DMS53 (cell line): ENCODE measurements at places on chromosomes 7 and 10.

DNA sequence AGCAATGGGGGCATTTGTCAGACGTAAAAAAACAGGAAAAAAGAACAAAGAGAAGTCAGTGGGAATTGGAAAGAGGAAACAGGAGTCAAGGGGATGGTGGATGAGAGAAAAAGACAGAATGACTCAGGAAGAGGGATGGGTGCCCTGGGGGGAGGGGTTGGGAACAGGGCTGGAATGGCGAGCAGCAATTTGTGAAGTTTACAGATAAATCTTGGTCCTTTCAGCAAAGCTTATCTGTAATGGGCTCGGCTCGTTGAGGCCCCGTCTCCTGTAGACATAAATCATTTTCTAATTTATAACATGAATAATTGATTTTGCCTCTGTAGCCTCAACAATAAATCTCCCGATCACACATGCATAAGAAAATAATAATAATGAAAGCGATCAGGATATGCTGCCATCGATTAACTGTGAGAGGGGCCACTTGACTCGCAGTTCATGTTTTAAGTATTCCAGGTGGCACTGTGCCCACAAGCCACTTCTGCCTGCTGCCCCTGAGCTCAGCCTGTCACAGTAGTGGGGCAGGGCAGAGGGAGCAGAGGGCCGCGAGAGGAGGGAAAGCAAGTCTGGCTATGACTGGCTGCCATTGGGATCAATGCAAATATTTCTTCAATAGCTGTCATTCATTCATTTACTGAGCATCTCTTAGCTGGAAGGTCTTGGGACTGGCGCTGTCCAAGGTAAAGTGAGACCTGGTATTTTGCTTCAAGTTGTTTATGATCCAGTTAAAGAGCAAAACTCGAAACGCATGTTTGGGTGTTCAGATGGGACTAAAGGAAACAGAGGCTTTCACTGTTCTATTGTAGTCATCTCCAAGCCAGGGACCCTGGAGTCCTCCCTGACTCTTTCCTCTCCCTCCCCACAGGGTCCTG lies 47.4 kb upstream of the R3HCC1L start:
- DNase-seq: no peak

DNA sequence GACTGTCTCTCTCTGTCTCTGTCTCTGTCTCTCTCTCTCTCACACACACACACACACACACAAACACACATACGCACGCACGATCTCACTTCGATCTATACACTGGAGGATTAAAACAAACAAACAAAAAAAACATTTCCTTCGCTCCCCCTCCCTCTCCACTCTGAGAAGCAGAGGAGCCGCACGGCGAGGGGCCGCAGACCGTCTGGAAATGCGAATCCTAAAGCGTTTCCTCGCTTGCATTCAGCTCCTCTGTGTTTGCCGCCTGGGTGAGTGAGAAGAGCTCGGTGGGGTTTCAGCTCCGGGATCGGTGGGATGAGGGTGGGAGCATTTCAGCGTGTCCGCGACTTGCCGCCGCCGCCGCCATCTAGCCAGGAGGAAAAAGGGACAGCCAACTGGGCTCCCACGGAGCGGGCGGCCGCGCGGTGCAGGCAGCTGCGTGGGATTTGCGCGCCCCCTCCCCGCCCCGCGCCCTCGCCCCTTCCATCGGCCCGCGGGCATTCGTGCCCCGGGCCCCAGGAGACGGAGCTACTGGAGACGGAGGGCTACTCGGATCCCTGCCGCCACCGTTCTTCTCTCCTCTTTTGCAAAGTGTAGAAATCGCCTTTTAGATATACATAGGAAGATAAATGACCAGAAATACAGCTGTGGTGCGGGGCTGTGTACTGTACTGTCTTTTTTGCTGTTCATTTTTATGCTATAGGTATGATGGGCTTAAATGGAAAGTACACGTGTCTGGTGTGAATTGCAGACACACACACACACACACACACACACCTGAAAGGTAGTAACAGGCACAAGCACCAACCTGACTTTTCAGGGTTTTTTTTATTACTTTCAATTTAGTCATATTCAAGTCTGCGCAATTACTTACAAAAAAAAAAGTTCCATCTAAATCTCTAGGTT lies 581 bp downstream of the PTPRZ1 start:
- peak; percentile 74 for DNase-seq

DNA sequence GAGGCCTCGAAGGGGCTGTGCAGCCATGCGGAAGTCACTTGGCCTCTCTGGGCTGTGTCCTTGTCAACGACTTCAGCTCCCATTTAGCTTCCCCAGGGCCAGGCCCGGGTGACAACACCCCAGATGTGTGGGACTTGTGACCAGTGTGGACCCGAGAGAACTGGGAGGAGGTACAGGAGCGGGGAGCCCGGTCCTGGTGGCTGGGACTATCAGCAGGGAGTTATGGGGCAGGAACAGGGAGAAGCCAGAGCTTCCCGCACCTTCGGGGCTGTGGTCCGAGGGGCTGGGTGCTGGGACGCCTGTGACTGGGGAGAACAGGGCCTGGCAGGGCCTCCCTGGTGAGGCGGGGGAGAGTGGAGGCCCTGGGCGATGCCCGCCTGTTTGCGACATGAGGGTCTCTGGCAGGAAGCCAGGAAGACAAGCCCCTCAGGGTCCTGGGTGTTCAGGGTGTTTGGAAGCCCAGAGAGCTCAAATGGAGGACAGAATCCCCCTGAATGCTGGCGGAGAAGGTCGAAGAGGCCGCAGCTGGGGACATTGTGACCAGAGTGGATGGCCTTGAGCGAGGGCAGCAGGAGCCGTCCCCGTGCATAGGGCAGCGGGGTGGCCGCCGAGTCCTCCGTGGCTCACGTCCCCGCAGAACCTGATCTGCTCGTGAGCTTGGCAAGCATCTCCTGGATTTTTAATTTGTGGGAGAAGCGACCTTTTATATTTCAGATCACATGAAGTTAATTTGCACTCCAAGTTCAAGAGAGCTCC lies 30.0 kb upstream of the PSMG3 start:
- no peak for DNase-seq

DNA sequence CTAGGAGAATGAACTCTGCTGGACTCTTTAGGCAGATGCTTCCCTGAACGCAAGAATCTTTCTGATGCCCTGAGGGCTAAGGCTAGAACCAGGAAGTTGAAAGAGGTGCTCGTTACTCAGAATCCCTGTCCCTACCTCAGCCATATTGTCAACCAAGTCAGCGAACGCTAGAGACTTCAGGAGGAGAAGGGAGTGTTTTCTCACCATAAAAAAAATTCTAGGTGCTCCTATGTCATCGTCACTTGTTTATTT lies 359.4 kb downstream of the PRPF18 start:
- DNase-seq: no peak

GRCh38 chr7:87564296-87564963 lies 36.3 kb downstream of the ABCB1 start:
- peak; percentile 62 for DNase-seq

DNA sequence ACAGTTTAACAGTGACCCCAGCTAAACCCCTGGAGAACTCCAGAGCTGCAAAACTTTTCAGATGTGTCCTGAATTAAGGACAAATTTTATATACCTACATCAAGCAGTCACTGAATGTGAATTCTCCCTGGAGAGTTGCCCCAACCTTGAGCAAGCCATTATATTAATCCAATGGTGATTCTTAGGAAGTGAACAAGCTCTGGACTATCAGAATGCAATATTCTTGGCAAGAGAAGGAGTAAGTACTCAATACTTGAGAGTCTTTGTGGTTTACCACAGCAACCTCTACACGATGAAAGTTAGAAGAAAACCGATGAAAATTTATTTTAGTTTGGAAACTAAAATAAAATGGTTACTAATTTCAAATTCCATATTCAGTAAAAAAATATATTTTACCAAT lies 19.3 kb upstream of the ZNF365 start:
- DNase-seq: no peak

GRCh38 chr10:43739161-43739560 lies 90.5 kb upstream of the ZNF32 start:
- DNase-seq: no peak

DNA sequence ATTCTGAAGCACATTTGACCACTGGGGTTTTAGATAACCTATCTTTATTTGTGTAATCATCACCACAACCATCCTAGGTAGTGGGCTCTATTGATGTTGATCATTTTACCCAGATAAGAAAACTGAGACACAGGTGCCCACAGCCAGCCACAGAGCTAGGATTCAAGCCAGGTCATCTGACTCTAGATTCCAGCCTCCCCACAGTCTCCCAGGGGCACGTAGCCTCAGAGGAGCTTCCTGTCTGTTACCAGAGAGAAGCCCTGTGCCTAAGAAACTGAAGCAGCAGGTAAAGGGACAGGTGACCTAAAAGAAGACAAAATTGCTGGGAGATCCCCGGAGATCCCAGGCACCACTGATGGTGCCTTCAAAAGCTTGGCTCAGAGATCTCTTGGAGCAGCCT lies 55.8 kb downstream of the ALOX5 start:
- DNase-seq: no peak

DNA sequence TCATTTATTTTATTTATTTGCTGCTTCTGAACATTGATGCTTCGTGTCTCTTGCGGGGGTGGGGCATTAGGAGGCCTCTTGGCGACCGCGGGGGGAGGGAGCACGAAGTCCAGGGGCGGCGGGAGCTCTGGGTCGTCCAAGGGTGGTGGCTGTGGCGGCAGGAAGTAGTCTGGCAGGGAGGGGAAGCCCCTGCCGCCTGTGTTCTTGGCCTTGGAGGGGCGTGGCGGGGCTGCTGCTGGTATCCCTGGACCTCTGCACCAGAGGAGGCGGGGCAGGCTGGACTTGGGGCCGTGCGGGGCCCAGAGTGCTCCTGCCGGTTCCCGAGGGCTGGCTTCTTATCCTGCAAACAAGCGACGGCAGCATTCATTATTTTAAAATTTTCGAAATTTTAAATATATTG lies 70.5 kb upstream of the ABI1 start:
- DNase-seq: no peak

GRCh38 chr10:103669243-103669929 lies 175.9 kb downstream of the NEURL1 start:
- peak; percentile 14 for DNase-seq

GRCh38 chr7:155852426-155853301 lies 40.4 kb upstream of the SHH start:
- DNase-seq: no peak

GRCh38 chr7:113402005-113402404 lies 283.7 kb upstream of the SMIM30 start:
- no peak for DNase-seq

- DNase-seq: no peak
Observed at GRCh38 chr7:5693529-5693928, 87.9 kb downstream of the RNF216 start.
